ENCODE measurements at places on chromosomes 2 and 18.

DNA sequence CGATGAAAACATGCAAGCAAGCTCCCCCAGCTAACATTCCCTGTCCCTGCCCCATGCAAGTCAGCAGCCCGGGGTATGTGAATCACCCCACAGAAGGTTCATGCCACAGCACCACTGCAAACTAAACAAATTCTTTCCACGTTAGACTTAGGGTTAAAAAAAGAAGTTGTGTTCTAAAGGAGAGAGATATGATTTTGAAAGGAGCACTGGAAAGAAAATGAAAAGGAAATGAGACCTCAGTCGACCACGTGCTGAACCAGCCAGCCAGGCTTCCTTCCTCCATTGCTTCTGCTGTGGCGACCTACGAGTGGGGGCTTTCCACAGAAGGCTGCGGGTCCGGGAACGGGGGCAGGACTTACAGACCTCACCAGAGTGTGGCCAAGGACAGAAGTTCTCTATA is 52.0 kb downstream of the ARL4C start:
- DNase-seq = no peak
- H3K27ac ChIP-seq = no peak overlapping the region
- no peaks in the 10 kb centered on the region for H3K4me1 ChIP-seq

- DNase-seq = no peak
- H3K36me3 ChIP-seq = no peaks in the 10 kb centered on the region
- H3K27ac ChIP-seq = no peak overlapping the region
Measured at GRCh38 chr2:180873219-180873618, 107.2 kb upstream of the UBE2E3 start.

- peaks cover 19% of the 10 kb centered on the region for H3K36me3 ChIP-seq
- H3K4me3 ChIP-seq = peak within 1 kb of the TSS; percentile 93
- H3K27me3 ChIP-seq = no peaks in the 10 kb centered on the region
- H3K27ac ChIP-seq = peak within 1 kb of the TSS; percentile 46
- H3K4me1 ChIP-seq = peaks cover 19% of the 10 kb centered on the region
- peak; percentile 84 for DNase-seq
Measured at GRCh38 chr2:37196320-37197195, at the start of gene CEBPZOS. CEBPZOS (plus strand) TSS chr2:37196496; CDS start chr2:37199705, 3,209 bp downstream.

- H3K4me1 ChIP-seq = no peaks in the 10 kb centered on the region
- DNase-seq = no peak
- H3K4me3 ChIP-seq = no peak overlapping the region
- H3K27me3 ChIP-seq = peaks cover 20% of the 10 kb centered on the region
- H3K27ac ChIP-seq = no peak overlapping the region
Measured at GRCh38 chr2:30178618-30179434, 32.0 kb downstream of the YPEL5 start.

DNA sequence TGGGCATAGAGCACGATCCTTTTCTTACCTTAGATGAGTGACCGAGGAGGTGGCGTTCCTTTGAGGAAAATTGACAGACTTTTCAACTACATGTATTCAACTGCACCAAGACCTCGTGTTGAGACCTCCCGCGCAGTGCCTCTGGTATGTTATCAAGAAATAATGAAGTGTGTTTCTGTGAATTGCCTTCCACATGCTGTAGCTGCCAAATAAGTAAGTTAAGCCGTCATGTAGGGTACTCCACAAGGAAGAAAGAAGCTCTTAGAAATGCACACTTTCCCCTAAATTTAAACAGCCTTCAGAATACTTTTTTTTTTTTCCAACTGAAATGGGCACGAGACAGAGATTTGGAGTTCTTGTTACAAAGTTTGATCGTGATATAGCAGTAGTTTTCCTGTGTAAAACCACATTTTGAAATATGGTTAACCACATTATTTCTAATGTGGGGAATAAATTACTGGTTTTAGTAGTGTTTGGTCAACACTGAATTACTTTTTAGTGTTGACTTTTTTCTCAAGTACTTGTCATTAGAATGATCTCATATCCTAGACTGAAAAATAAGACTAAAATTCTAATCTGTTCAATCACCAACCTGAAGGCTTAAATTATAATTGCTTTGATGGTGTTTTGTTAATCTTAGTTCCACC is 30.5 kb downstream of the PDK1 start:
- DNase-seq = no peak

DNA sequence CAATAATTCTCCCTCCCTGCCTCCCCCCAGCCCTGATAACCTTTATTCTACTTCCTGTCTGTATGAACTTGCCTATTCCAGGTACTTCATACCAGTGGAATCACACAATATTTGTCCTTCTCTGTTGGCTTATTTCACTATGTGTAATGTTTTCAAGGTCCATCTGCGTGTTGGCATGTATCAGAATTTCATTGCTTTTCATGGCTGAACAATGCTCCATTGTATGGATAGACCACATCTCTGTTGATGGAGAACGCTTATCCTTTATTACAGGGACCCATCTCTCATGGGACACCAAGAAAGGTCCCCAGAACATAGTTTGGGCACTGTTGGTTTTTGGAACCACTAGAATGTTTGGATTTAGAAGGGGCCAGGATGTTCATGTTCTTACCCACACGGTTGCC is 40.2 kb downstream of the ATOH8 start:
- no peak overlapping the region for H3K4me3 ChIP-seq
- H3K36me3 ChIP-seq = no peaks in the 10 kb centered on the region
- H3K27ac ChIP-seq = no peak overlapping the region
- H3K27me3 ChIP-seq = no peaks in the 10 kb centered on the region
- peaks cover 13% of the 10 kb centered on the region for H3K4me1 ChIP-seq

GRCh38 chr18:22409445-22409844 is 8.3 kb downstream of the CTAGE1 start:
- H3K4me3 ChIP-seq = no peak overlapping the region
- no peak overlapping the region for H3K27ac ChIP-seq
- no peak for DNase-seq
- no peaks in the 10 kb centered on the region for H3K4me1 ChIP-seq
